ENCODE measurements at places on chromosomes 1 and 21.

DNA sequence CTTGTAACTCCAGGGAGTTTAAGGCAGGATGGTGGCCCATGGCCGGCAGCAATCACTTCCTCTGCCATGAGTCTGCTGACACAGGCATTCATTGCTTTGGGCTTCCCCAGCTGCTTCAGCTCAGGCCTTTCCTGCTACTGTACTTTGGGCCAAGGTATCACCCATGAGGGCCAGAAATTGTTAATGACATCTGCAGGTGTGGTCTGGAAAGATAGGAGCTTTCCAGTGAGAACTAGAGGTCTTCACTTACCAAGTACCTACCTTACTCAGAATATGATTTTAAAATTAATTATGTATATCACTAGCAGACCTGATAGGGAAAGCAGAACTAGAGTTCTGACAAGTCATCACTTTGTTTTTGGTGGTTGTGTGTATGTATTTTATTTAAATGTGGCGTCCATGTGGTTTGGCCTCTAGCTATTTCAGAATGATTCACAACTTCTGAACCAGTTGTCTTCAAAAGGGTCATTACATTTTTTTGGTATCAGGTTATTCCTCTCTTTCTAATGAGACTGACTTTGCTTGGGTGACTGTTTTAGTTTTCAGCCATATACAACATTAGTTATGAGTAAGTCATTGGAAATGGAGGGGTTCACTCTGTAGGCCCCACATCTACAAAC lies 2.7 kb downstream of the RGL1 start:
- DNase-seq, result no peak

DNA sequence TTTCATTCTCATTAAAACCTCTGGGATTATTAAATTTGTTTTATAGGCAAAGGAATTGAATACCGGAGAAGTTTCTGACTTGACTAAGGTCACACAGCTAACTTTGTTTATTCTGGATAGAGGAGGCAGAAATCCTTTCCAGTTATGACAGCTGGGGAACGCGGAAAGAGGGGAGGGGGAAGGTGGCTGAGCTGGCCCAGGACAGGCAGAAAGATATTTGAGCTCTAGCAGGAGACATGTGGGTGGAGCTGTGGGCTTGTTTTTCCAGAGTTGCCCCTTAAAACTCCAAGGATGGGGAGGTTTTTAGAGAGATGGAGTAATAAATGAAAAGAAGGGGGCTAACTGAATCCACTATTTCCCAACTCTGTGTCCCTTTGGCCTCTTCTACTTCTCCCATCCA lies 27.8 kb downstream of the FOXD2 start:
- DNase-seq, result no peak

- DNase-seq, result no peak
These were observed 111.1 kb downstream of the BRINP2 start for GRCh38 chr1:177281901-177282300.

- no peak for DNase-seq
These were observed 43.9 kb downstream of the PIGK start for GRCh38 chr1:77175230-77175844.

- no peak for DNase-seq
These were observed 102.7 kb upstream of the C21orf91 start for GRCh38 chr21:17921579-17922530.

DNA sequence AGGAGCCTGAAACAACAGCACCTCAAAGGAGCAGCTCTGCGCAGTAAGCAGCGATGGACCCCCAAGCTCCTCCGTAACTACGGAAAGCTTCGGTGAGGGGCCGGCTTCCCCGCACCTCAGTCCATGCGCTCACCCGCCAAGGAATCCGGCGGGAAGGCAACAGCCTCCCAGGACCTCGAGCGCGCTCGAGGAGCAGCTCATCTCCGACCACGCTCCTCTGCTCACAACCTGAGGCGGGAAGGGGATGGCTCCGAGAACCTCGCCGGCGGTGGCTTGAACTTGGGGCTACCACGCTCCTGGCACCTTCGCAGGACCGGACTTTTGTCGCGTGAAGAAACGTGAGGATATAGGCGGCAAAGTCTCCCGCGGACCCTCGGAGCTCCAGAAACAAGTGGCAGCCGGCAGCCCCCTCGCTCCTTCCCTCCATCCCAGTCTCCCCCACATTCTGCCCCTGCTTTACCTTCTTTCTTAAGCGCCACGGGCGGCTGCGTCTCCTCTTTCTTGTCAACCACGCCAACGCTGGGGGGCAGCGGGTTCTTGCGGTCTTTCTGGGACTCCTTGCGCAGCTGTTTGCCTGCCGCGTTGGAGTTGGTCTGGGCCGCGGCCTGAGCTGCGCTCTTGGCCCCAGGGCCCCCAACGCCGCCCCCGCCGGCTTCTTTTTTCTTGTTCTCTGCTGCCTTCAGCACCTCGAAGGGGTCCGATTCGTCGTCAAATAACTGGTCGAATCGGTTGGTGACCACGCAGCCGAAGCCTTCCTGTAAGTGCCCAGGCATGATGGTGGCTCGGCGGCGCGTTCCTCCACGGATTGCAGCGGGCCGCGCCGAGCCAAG lies 459 bp downstream of the SERBP1 start:
- DNase-seq, result no peak

GRCh38 chr1:203135636-203136305 lies 8.2 kb downstream of the ADORA1 start:
- no peak for DNase-seq

DNA sequence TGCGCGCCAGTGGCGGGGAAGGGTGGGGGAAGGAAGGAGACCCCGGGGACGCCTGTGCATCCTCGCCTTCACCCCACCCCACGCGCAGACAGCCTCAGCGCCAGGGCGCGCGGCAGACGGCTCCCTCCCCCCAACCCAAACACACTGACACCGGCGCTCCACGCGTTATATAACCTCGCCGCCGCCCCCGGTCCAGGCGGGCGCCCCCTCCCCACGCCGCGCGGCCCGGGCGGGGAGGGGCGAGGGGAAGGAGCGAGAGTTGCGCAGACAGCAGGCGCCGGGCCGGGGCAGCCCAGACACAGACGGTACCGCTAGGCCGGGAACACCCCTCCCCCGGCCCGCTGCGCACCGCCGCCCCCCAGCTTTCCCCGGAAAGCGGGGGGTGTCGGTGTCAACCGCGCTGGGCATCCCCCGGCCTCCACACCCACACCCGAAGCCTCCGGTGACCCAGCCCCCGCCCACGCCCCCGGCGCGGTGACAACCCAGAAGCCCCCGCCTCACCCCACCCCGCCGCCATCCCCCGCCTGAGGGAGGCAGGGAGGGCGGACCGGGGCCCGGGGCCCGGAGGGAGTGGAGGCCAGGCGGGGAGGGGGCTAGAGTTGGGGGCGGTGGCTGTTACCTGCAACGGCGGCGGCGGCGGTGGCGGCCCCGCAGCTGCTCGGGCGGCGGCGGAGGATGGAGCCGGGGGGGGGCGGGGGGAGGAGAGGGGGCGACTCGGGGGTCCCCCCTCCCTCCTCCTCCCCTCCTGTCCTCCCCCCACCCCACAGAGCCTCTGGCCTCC lies 432 bp downstream of the AKT3 start:
- DNase-seq, result peak; percentile 60

DNA sequence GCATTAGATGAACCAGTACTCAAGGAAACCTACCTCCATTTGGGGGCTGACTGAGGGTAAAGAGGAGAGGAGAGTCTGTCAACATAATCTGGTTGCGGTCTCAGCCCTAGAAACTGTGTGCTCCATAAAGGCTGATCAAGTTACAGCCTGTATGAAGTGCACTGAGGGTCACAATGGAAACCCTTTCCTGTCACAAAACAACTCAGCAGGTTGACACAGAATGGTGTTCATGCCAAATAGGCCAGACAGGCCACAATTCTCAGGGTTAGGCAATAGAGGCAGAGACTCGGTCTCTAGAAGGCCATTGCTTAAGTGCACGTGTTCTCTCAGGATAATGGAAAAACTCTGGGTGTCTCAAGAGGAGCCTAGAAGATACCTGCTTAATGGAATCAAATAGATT lies 4.1 kb upstream of the ANKRD35 start:
- DNase-seq, result no peak

DNA sequence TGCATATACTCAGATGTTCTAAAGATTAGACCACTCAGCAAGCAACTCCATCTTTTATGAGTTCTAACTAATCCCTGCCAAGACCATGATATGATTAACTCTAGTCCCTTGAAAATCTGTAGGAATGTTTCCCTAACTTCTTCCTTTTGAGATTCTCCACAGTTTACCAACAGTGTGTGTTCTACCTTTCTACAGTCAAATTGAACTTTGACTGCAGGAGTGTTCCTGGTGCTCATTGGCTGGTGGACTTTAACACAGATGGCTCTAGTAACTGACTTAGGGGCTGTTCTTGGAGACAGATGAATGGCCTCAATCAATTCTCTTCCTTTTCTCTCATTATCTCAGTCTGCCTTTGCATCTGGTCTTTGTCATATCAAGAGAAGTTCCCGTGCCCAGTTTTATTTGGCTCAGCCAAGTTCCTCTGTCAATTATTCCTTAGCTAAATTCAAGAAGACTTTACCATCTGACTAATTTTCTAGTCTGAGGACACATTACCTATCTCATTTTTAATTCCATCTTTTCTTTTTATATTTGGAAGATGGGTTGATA lies 643.9 kb upstream of the CAMK1G start:
- DNase-seq, result no peak

DNA sequence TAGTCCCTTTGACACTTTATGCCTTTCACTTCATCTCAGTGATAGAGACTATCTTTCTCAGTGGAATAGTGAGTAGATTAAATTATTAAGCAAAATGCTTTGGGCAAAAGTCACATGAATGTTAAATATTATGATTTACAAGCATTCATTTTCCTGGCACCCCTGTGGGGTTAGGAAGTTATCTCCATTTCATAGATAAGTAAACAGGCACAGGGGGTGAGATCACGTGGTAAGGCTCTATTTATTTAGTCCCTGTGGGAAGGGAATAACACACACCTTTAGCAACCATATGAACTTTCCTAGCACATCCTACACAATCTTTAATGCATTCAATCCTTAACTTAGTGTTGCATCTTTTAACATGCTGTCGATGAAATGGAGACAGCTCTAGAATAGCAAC lies 12.3 kb downstream of the PSMB2 start:
- no peak for DNase-seq

DNA sequence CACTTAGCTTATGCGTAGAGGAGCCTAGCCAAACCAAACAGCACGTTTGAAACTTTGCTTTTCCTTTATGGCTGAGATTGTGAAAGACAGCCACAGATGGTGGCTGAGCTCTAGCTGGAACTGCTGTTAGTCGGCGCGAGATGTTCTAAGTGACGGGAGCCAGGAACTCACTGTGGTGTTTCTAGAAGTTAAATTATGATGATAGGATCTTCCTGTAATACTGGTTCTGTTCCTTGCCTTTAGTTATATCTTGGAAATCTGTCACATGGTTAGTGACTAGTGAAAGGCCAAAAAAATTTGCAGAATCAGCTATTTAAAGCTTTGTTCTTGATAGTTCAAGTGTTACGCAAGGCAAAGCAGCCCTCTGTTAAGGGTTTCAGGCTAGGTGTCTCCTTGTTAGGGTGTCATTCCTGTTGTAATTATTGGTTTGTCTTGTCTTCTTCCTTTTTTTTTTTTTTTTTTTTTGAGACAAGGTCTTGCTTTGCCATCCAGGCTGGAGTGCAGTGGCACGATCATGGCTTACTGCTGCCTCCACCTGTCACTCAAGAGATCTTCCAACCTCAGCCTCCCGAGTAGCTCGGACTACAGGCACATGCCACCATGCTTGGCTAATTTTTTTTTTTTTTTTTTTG lies 22.6 kb downstream of the AK4 start:
- DNase-seq, result no peak

DNA sequence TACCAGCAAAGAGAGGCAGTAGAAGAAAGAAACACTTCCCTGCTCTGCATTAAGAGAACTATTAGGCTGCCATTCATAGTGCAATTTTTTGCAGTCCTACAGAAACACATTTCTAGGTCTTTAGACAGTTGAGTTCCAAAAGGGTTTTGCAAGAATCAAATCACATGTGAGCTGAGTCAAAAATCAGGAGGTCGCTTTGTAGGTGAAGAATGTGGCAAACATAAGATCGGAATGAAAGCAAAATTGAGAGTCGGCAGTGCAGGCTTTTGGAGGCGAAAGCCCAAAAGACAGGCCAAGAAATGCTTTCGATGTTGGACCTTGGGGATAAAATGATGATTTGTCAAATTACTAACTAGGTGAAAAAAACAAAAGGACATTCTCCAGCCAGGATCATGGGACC lies 213.5 kb upstream of the NRIP1 start:
- DNase-seq, result no peak

- no peak for DNase-seq
These were observed 79.6 kb upstream of the GCLM start for GRCh38 chr1:93988634-93989350.

- no peak for DNase-seq
These were observed 34.9 kb downstream of the UBIAD1 start for GRCh38 chr1:11307852-11308251.

DNA sequence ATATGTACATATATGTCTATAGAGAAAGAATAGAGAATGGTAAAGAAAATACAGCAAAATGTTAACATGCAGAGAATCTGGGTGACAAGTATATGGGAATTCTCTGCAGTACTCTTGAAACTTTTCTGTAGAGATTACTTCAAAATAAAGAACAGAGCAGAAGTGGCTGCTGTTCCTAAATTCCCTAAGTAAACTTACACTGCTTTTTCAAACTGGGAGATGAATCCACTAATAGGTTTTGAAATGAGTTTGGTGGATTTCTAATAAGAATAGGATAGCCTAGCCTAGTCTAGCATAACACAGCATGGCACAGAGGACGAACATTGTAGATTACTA lies 450 bp upstream of the CR2 start:
- no peak for DNase-seq

DNA sequence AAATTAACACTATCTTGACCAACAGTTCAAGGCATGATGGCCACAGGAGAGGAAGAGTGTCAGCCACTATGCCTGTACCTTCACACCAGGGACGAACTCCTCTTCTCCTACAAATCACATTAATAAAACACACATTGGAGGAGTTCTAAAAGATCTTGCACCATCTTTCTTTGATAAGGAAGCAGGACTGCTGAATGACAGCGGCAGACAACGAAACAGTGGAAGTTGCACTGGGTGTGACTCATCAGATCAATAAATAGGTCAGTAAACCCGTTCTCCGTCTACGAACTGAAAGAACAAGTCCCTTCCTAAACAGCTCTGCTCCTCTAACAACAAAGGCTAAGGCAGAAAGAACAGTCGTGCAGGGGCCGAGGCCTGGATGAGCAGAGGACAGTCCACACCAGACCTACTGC lies 23.1 kb downstream of the UBE2G2 start:
- DNase-seq, result no peak

GRCh38 chr1:147243228-147243685 lies 773 bp downstream of the CHD1L start:
- DNase-seq, result peak; percentile 11

GRCh38 chr1:6874298-6874697 lies 89.0 kb downstream of the CAMTA1 start:
- DNase-seq, result no peak

GRCh38 chr1:44903011-44903680 lies 60.1 kb upstream of the PTCH2 start:
- no peak for DNase-seq

GRCh38 chr1:18883636-18884418 lies 18.5 kb downstream of the ALDH4A1 start:
- peak; percentile 64 for DNase-seq

- DNase-seq, result no peak
These were observed 61.2 kb downstream of the NRIP1 start for GRCh38 chr21:15003463-15004135.

- DNase-seq, result no peak
These were observed 49.4 kb upstream of the DESI2 start for GRCh38 chr1:244603498-244603897.

GRCh38 chr1:67496329-67496728 lies 66.1 kb upstream of the SERBP1 start:
- DNase-seq, result no peak

GRCh38 chr1:109184687-109185086 lies 29.0 kb upstream of the SARS1 start:
- DNase-seq, result no peak

Measured in effector CD8-positive, alpha-beta T cell (primary cell).